ENCODE measurements at places on chromosomes 5 and 9.

GRCh38 chr9:91059713-91060112 is 258.1 kb downstream of the SYK start:
- no peak for DNase-seq

DNA sequence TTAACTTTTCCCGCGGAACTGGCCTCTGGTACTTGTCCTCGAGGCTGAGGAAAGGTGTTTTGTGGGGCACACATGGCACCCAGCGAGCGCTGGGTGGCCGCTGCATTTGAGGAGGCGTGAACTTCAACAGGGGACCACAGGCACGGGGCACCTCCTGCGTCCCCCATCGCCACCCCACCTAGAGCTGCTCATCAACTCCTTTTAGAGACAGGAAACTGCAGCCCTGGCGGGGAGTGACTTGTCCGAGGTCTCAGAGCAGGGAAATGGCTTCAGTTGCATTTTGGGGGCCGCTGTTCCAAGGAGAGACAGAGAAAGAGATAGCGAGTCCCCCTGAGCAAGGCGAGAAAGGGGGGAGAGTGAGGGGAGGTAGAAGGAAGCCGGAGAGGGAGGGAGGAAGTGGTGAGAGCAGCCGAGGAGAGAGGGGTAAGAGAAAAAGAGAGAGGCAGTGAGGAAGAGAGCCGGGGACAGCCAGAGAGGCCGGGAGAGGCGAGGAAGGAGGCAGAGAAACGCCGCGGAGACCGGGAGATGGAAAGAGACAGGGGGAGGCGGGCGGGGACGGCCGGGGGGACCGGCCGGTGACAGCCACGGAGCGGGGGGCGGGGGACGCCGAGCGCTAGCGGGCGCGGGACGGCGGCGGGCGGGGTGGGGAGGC is 12.5 kb upstream of the LHX2 start:
- no peak for DNase-seq

GRCh38 chr9:123835821-123836220 is 94.1 kb downstream of the DENND1A start:
- DNase-seq, result no peak

GRCh38 chr5:435961-436640 is 6.9 kb upstream of the EXOC3 start:
- DNase-seq, result no peak

- DNase-seq, result no peak
These were observed 582.5 kb downstream of the TAF11L14 start for GRCh38 chr5:18216729-18217128.

DNA sequence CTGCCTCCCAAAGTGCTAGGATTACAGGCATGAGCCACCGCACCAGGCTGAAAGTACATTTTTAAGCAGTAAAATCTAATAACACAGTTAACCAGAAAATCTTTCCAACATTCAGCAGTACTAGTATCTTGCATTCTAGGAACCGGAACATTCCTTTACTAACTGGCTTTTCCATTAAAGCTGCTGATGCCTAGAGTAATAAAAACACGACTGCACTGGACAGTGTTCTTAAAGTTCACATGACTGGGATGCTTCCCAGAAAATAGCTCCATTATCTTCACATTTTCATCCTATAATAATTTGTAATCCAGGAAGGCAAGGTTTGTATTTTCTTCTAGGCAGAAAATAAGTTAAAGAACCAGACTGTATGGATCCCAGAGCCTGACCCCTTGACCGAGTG is 9.8 kb downstream of the PTPN3 start:
- no peak for DNase-seq

GRCh38 chr9:76336027-76336426 is 58.2 kb downstream of the RFK start:
- DNase-seq, result no peak

GRCh38 chr9:98558575-98558974 is 150.2 kb downstream of the GABBR2 start:
- no peak for DNase-seq

DNA sequence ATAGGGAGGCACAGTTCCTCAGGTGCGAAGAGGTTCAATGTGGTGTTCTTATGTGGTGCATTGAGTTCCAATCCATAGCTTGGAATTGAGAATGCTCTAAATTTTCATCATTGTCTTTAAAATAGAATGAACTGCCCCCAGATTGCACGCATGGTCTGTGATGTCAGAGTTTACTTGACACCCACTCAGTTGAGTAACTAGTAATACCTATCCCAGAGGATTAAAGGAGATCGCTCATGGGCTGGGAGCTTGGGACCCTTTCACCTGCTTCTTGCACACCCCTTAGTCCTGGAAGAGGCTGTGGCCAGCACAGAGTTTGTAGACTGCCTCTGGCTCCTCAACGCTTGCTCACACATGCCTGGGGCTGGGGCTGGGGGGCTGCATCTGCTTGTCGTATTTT is 95.1 kb upstream of the OTULINL start:
- no peak for DNase-seq

GRCh38 chr5:16750445-16750844 is 133.6 kb upstream of the RETREG1 start:
- DNase-seq, result no peak

- no peak for DNase-seq
These were observed 545.8 kb downstream of the EBF1 start for GRCh38 chr5:158553962-158554336.

DNA sequence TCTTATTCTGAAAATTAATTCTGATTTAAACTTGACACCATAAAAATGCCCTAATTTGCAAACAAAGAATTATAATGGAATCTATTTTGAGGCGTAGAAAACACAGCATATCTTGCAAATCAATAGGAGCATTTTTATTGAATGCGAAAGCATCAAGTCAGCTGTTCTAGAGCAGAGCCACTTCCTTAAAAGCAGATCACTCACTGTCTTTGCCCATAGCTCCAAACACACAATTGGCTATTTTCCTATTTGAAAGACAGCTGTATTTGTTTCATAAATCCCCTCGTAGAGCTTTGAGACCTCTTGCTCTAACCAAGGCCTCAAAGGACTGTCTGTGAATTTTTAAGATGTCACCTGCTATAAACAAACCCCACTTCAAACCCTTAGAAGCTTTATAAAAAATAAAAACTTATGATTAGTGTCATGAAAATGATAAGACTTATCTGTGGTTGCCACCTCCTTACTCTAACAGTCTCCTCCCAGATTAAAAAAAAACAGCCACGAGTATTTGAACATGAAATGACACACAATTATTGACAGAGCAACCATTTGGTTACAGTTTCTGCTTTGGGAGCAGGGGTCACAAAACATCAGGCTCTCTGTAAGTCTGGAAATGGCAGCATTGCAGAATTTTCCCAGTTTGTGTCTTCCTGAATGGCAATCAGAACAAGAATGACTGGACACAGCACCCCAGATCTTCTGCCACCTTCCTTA is 75.6 kb upstream of the RASEF start:
- no peak for DNase-seq

DNA sequence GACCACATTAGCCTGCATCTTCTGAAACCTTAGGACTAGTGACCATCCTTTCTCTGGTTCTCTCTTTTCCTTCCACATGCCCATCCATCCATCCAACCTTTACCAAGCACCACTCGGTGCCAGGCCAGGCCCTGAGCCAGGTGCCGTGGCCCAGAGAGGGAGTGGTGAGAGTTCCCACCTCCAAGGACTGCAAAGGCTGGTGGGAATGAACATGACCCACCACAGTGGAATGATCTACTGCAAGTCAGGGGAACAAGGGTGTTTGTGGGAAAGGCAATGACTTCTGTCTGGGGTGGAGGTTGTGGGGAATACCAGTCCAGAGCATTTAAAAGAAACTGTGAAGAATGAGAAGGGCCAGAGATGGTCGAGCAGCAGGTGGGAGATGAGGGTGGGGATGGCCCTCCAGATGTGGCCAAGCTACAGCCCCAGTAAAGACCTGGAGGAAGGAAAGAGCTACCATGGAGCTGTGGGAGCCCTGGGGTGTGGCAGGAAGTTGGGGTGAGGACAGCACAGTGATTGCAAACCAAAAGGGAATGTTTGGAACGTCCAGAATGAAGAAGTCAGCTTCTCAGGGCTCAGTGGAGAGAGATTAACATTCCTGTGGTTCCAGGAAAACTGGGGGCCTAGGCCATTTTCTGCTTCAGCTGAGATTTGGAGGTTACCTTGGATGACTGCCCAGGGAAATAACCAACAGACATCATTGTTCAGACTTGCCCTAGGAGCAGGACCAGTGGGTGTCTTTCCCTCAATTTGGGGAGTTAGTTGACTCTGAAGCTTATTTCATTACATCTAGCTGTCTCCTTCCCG is 30.7 kb upstream of the CORO2A start:
- no peak for DNase-seq

GRCh38 chr5:132489051-132489770 is 1.4 kb downstream of the IRF1 start:
- DNase-seq, result no peak

DNA sequence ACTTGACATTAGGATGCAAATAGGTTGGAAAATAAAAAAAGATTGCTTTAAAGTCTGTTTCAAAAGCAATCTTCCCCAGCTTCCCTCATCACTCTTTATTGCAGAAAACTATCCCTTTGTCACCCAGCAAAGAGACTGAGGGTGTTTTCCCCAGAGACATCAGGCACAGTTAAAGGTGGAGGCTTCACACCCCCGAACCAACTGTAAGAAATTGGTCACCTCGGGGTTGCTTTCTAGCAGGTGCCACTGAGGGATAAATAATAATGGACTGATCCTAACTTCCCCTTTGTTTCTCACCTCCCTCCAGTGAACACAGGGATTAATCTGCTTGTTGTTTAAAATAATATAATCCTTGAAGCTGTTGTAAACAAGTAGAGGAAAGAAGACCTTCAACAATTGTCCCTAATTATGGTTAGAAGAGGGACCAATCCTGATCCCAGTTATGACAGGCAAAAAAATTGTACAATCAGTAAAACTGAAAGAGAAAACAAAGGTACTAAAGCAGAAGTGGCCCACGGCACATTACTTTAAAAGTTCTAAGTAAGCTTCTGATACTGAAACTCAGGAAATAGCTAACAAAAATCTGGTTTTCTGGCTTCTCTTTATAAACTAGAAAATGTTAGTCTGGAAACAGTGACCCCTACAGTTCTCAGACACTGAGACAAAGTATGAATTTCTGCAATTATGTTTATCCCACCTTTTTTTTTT is 6.6 kb upstream of the PCSK1 start:
- DNase-seq, result no peak

DNA sequence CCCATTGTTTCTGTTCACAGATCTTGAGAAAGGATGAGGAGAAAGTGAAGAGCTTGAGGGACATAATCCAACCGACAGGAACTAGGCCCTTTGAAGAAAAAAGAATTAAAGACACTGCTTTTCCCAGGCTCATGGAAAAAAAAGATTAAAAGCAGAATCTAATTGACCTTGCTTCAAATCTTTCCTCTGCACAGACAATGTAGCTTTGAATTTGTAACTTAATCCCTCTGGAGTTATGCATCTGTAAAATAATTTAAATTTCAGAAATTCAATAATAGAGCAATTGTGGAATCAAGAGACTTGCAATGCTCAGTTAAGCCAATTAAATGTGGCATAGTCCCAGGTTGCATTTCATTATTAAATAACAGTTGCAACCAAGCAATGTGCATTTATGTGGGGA is 64.6 kb downstream of the SVEP1 start:
- no peak for DNase-seq

GRCh38 chr9:14273696-14274121 is 40.2 kb downstream of the NFIB start:
- no peak for DNase-seq

- no peak for DNase-seq
These were observed 197.2 kb upstream of the S1PR3 start for GRCh38 chr9:88794100-88794499.

GRCh38 chr5:54717870-54718269 is 200.3 kb downstream of the SNX18 start:
- no peak for DNase-seq

GRCh38 chr9:99873531-99873930 is 32.9 kb upstream of the STX17 start:
- no peak for DNase-seq
